ENCODE measurements at places on chromosomes 2 and 18.

GRCh38 chr18:63111671-63112402, 207.7 kb downstream of the BCL2 start:
- no peak for DNase-seq

- no peak for DNase-seq
Observed at GRCh38 chr2:77566131-77566530, 44.0 kb upstream of the LRRTM4 start.

GRCh38 chr2:145595296-145595695, 1075.4 kb upstream of the ZEB2 start:
- no peak for DNase-seq

GRCh38 chr2:34660741-34661140, 1061.6 kb upstream of the FAM98A start:
- no peak for DNase-seq

DNA sequence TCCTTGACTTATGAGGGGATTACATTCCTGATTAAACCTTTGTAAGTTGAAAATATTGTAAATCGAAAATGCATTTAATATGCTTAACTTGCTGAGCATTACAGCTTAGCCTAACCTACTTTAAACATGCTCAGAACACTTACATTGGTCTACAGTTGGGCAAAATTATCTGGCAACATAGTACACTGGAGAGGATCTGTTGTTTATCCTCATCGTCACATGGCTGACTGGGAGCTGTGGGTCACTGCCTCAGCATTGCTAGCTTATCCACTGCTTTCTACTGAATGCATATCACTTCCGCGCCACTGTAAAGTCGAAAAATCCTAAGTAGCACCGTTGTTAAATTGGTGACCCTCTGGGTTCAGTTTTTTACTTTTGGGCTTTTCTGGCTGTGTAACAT, 13.7 kb downstream of the PMS1 start:
- DNase-seq: no peak
